DND-41 (cell line): ENCODE measurements at places on chromosomes 4 and X.

DNA sequence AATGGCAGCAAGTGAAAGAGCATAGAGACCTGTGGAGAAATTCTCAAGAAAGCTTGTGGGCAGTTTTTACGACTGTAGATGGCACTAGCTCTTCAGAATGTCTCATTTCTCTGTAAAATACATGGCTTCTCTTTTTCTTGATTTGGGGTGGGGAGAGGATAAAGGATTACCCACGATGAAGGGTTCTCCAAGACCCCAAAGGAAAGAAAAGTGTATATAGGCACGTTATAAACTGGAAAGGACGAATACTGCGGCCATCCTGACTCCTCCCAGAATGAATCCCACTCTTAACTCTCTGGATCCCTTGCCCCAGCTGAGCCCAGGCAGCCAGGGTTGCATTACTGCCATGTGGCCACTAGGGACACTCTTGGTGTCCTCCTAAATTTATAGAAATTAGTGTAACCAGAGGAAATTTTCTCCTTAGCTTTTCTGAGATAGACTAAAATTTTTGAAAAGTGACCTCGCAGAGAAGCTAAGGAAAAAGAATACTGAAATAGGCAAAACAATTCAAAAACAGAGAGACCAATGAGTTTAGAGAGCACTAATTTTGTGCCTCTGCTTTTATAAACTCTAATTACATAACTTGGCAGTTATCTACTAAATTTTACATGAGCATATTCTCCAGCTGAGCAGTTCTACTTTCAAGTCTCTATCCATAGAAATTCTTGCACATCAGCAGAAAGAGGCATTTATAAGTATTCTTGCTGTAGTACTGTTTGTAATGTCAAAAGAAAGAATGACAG, 37.8 kb upstream of the PCDH19 start:
- peak; percentile 13 for DNase-seq

GRCh38 chrX:125131164-125131563, 188.5 kb upstream of the TEX13C start:
- no peak for DNase-seq

- DNase-seq: no peak
Observed at GRCh38 chr4:137635108-137635507, 102.8 kb upstream of the PCDH18 start.

DNA sequence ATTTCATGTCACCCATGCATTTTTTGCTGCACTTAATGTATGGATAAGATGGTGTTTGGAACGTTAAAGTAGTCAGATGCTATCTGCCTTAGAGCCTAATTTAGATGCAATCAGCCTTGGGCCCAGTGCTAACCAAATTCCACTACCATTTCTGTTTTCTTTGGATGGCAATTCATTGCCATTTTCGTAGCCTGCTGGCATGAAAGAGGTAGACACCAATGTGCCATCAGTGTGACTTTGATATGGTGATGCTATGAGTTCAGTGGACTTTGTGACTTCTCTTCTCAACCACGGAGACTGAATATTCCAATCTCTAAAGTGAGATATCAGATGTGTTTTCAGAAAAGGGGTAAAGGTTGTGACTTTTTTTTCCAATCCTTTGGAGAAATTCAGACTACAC, 1.5 kb downstream of the ETFDH start:
- no peak for DNase-seq

DNA sequence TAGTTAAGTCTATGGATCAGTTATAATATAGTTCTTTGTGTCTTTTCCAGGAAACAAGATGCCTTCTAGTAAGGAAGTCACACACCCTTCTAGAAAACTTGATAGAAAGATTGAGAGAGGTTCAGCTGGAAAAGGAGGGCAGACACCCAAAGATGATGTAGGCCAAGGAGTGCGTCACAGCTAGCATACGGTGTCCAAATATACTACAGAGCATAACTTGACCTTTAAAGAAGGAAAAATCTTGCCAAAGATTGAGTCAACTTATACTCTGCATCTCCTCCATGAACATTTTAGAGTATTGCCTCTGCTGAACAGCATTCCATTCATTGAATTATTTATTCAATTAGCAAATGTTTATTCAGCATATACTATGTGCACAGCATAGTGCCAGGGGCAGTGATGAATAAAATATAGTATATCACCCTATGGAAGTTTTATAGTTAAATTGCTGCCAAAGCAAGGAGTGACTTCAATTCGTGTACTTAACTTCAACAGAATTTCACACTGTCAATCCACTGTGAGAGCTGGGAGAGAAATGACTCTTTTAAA, 51.9 kb upstream of the SLC6A14 start:
- no peak for DNase-seq

- DNase-seq: no peak
Observed at GRCh38 chr4:165118256-165118909, 5.7 kb upstream of the TMEM192 start.

DNA sequence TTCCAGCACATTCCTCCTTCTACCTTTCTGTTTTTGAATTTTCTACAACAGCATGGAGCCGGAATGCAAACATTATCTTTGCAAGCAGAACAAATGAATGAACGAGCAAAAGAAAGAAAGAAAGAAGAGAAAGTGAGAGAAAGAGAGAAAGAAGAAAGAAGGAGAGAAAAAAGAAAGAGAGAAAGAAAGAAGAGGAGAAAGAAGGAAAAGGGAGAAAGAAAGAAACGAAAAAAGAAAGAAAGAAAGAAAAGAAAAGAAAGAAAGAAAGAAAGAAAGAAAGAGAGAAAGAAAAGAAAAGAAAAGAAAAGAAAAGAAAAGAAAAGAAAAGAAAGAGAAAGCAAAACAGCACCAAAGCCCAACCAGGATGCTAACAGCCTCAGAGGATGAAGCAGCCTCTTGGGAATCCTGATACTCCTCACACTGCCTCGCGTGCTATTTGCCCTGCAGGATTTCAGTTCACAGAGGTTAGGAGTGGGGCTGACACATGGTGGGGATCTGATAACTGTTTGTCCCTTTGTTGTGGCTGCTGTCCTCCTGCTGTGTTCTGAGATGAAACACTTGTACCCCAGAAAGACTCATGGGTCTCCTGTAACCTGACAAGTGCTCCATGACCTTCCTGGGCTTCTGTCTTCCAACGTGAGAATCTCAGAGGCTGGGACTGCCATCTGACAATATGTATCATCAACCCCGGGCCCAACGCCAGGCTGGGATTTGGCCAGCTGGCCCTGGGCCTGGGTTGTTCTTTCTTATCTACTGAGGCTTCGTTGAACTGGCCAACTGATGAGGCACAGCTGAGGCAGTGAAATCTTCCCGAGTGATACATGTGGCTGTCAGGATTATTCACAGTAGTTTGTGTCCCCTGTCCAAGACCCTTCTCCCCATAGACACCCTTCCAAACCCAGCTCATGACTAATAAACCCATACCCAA, 61.0 kb downstream of the SEPSECS start:
- DNase-seq: peak; percentile 23

GRCh38 chr4:182537031-182537795, 294.0 kb downstream of the TENM3 start:
- DNase-seq: no peak

GRCh38 chrX:7709845-7710244, 133.1 kb upstream of the VCX start:
- no peak for DNase-seq

DNA sequence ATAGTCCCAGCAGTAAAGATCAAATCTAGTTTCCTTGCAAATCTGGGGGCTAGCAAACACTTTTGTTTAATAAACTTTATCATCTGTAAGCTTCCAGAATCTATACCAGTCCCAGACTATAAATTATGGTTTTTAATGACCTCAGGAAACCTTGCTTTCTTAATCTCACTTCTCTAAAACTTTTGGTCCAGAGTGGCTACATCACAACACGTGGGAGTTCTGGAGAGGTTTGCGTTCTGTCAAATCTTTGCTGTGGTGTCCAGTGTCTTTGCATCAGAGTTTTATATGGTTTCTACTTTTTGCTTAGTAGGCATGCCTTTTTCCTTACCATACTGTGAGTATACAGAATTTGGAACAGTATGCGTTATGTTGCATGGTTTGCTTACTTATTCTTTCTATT, 193.9 kb downstream of the ANK2 start:
- DNase-seq: no peak

GRCh38 chrX:40154250-40154852, 56.6 kb upstream of the BCOR start:
- DNase-seq: peak; percentile 56

GRCh38 chr4:1407657-1408333, 1.6 kb upstream of the NKX1-1 start:
- DNase-seq: no peak

GRCh38 chr4:20543131-20543530, 157.1 kb upstream of the PACRGL start:
- no peak for DNase-seq
